ENCODE measurements at places on chromosomes 2 and 18. TPM values are rescaled to one million over a fixed set of nuclear protein-coding genes. Genes with fewer than 3 reads are reported as not detected.

DNA sequence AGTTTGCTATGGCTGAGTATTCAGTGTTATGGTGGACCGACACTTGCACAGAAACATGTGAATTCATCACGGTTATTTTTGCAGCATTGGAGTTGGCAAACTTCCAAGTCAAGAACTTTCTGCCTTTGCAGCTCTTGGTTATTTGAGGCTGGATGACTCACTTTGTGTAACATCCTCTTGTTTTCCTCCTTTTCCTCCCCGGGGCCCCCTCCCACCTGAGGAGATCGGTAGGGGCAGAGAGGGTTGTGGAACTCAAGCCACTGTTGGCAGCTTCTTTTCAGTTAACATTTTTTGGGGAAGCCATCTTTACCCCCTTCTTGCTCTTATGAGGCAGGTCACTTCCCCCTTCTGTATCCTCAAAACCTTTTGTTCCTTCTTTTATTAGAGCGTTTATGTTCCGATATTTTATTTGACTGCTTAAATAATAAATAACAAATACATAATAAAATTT lies 48.6 kb downstream of the DDX1 start:
- DNase-seq = no peak

GRCh38 chr2:12340164-12340563 lies 376.6 kb upstream of the TRIB2 start:
- no peak for DNase-seq

DNA sequence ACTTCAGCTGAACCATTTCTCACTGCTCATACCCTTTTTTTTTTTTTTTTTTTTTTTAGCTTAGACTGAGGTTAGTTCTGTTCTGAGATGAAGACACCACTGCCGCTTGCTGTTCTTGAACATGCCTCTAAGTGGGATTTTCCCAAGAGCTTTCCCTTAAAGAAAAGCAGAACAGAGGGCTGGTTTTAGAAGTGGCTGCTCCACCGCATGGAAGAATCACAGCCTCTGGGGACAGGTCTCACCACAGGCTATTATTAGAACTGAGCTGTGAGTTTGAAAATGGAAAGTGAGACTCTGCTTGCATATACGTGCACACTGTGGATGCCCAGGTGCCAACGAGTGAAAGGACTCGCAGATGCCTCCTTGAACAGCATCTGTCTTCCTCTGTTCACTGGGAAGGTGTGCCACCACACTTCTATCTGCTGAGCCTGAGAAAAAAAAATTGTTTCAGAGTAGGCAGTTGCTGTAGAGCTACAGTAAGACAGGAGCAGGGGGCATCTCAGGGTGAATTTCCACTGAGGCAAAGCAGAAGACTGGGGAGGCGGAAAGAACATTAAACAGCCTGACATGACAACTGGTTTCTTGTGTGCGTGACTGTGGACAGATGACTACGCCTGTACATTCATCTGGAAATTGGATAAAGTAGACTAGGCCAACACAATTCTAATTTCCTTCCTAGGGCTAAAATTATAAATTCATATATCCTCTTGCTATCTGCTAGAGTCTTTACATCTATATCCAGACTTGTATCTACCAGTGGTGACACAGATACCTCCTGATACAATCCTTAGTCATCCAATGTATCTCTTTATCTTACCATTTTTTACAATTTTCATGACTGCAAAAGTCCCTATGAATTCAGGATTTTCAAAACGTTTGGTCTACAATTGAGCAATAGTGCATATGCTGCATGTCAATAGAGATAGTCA lies 1045.7 kb upstream of the CELF4 start:
- DNase-seq = no peak

DNA sequence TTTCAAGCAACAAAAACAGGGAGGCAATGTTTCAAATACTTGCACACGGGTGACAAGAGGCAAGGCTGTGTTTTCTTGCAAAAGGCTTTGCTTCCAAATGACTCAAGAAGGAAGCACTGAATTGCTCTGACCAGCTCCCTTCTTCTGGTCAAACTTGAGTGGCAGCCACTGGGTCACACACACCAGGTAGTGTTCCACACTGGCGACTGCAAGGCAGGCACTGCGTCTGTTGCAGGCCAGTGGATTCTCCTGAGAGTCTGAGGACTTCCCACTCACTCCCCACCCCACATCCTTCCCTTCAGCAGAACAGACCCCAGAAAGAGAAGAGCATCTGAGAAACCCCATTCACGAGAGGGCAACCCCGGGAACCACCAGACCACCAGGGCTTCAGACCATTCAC lies 19.8 kb downstream of the PARD6G start:
- DNase-seq = no peak

GRCh38 chr18:23149570-23149969 lies 14.3 kb downstream of the CABLES1 start:
- no peak for DNase-seq

GRCh38 chr2:207231967-207232366 lies 66.2 kb upstream of the KLF7 start:
- no peak for DNase-seq

- DNase-seq = no peak
Observed at GRCh38 chr2:70685771-70686171, 82.2 kb downstream of the ADD2 start.

GRCh38 chr2:145750612-145751011 lies 1230.7 kb upstream of the ZEB2 start:
- DNase-seq = no peak

DNA sequence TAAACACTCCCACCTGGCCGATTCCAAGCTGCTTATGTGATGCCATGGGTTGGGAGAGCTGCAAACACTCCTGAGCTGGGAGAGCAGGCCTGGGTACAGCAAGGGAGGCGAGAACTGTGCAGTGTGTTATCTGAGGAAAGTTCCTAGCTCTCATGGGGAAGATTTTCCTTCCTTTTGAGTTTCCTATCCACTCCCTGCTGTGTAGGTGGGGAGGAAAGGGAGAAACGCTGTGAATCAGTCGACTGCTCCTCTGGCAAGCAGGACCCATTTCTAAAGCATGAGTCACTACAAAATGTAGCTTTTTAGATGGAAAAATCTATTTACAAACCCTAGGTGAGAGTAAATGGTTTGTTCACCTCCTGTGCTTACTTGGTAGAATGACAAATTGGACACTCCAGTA lies 80.4 kb downstream of the SH3RF3 start:
- DNase-seq = no peak

- DNase-seq = no peak
Observed at GRCh38 chr2:203992509-203992908, 55.9 kb downstream of the ICOS start.

- DNase-seq = no peak
Observed at GRCh38 chr2:54864727-54865126, 141.3 kb downstream of the EML6 start.

DNA sequence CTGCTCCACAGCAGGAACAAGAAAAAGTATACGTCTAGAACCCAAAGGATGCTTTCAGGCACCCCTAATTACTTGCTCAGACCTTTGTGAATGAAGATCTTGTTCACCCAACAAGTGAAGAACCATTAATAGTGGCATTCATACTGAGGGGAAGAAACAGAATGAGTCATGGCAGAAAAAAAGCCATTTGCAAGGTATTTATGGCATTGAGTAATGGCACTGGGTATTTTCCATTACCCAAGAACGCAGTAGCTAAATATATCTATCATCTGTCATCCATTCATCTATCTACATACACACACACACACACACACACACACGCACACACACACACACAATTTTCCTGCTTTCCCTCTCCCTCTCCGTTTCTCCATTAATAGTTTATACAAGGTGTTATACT lies 56.4 kb upstream of the XIRP2 start:
- no peak for DNase-seq

- no peak for DNase-seq
Observed at GRCh38 chr2:78913257-78913656, 112.2 kb upstream of the REG3G start.

GRCh38 chr2:207091928-207092327 lies 73.8 kb downstream of the KLF7 start:
- no peak for DNase-seq

SLC38A11 gene
- not detected for total RNA-seq

CCDC102B gene
- 5.3 TPM for total RNA-seq

GRHL1 gene
- 0.30 TPM for total RNA-seq

FIGN gene
- 6.5 TPM for total RNA-seq

SULT1C4 gene
- 2.9 TPM for total RNA-seq

RAD51AP2 gene
- total RNA-seq = 0.10 TPM

PSTPIP2 gene
- 0.42 TPM for total RNA-seq

CXCR1 gene
- not detected for total RNA-seq

All from H7 (cell line).